ENCODE measurements at places on chromosomes 3 and 15. TPM values are rescaled to one million over a fixed set of nuclear protein-coding genes. Genes with fewer than 3 reads are reported as not detected.
A peak's percentile ranks its signal among the peaks of the same experiment; 100 is the strongest.

GRCh38 chr3:195114786-195115599 is 156.0 kb downstream of the XXYLT1 start:
- H3K27me3 ChIP-seq: no peaks in the 10 kb centered on the region
- H3K36me3 ChIP-seq: no peaks in the 10 kb centered on the region
- DNase-seq: no peak

DNA sequence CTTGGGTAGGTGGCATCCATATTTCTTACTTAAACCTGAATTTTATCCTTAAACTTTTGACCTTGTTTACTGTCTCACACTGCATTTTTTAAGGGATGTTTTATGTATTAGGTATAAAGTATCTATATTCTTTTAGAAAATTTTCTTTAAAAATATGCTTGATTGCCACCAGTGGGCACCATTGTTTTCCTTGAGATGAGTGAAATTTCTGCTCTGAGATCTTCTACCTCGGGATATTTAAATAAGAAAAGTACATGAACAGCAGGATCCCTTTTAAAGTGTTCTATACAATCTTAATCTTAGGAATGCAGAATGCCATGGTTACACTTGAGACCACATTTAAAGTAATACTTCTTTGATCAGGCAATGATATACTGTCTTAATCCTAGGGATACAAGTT is 108.7 kb downstream of the SLMAP start:
- peak overlapping the region; percentile 9 for H3K27ac ChIP-seq
- H3K4me3 ChIP-seq: no peak overlapping the region
- H3K27me3 ChIP-seq: no peaks in the 10 kb centered on the region
- DNase-seq: no peak

- peaks cover under 1% of the 10 kb centered on the region for H3K36me3 ChIP-seq
- peak overlapping the region; percentile 81 for H3K27ac ChIP-seq
- peak overlapping the region; percentile 88 for H3K4me3 ChIP-seq
- H3K4me1 ChIP-seq: peaks cover 15% of the 10 kb centered on the region
These were observed 664 bp downstream of the PPCDC start for GRCh38 chr15:75023872-75024636.

PLSCR2 gene
- total RNA-seq: not detected

- peaks cover 6% of the 10 kb centered on the region for H3K27me3 ChIP-seq
- no peaks in the 10 kb centered on the region for H3K36me3 ChIP-seq
- no peak overlapping the region for H3K27ac ChIP-seq
- no peak overlapping the region for H3K4me3 ChIP-seq
These were observed 46.3 kb downstream of the DGKG start for GRCh38 chr3:186315581-186316354.

DNA sequence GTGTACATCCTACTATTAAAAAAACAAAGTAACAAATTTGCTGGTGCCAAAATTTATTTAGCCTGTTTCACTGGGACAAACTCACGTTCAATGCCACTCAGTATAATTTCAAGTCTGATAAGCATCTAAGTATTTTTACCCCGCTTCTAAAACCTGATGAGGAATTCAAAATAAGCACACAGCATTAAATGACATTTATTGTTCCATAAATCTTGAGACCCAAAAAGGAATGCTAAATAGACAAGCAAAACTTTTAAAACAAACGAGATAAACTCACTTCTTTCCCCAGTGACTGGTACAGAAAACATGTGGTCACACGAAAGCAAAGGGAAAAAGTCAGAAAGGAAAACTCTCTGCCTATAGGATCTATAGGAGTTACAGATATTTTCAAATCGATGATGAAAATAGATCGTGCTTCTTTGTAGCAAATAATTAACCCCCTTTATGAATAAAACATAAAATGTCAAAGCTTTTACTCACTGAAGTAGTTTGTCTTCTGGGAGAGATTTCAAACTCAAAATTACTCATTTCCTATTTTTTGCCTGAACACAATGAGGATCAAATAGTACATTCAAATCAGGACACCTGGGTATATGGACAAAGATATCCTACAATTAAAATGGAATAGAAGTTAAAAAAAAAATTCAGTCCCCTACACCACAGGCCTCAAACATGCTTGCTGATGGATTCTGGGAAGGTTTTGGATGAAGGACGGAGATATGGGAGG is 51.7 kb downstream of the UBP1 start:
- peaks cover 48% of the 10 kb centered on the region for H3K36me3 ChIP-seq
- H3K4me1 ChIP-seq: peaks cover 24% of the 10 kb centered on the region
- H3K4me3 ChIP-seq: no peak overlapping the region
- no peaks in the 10 kb centered on the region for H3K27me3 ChIP-seq

VILL gene
- total RNA-seq: 2.3 TPM

SEMA6D gene
- 12.1 TPM for total RNA-seq

MYO5C gene
- 2.7 TPM for total RNA-seq

DNA sequence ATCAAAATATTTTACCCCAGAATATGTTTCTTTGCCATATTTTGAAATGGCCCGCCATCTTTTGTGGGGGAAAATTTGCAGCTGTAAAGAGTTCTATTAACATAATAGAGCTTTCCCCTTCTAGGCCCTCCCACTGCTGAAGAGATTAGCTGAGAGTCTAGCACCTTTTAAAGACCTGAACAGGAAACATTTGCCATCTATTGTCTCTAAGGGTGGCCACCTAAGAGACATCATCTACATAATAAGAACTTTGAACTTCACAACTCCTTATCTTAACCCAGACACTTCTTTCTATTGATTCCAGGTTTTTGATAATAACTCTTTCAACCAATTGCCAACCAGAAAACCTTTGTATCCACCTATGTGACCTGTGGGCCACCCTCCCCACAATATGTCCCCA is 54.7 kb upstream of the TRPM1 start:
- H3K4me3 ChIP-seq: no peak overlapping the region
- H3K27ac ChIP-seq: no peak overlapping the region
- H3K36me3 ChIP-seq: no peaks in the 10 kb centered on the region
- peaks cover 19% of the 10 kb centered on the region for H3K27me3 ChIP-seq

SYNPR gene
- not detected for total RNA-seq

GRCh38 chr3:138686771-138687221 is 78.2 kb downstream of the FAIM start:
- no peak for DNase-seq
- H3K4me1 ChIP-seq: peaks cover 17% of the 10 kb centered on the region
- H3K27me3 ChIP-seq: no peaks in the 10 kb centered on the region
- peak overlapping the region; percentile 90 for H3K27ac ChIP-seq
- peaks cover 5% of the 10 kb centered on the region for H3K36me3 ChIP-seq
- H3K4me3 ChIP-seq: no peak overlapping the region

GRCh38 chr3:195906865-195907683 is 1.3 kb downstream of the TNK2 start:
- no peaks in the 10 kb centered on the region for H3K27me3 ChIP-seq
- peak overlapping the region; percentile 35 for H3K4me3 ChIP-seq
- H3K27ac ChIP-seq: no peak overlapping the region
- no peaks in the 10 kb centered on the region for H3K36me3 ChIP-seq
- no peak for DNase-seq

- no peak overlapping the region for H3K27ac ChIP-seq
- no peaks in the 10 kb centered on the region for H3K4me1 ChIP-seq
- DNase-seq: no peak
- no peak overlapping the region for H3K4me3 ChIP-seq
These were observed 68.5 kb downstream of the KCNH8 start for GRCh38 chr3:19216669-19217337.

GRCh38 chr15:81789403-81789802 is 256.4 kb downstream of the MEX3B start:
- no peak overlapping the region for H3K4me3 ChIP-seq
- H3K27me3 ChIP-seq: peaks cover 12% of the 10 kb centered on the region
- H3K27ac ChIP-seq: no peak overlapping the region
- no peaks in the 10 kb centered on the region for H3K36me3 ChIP-seq

TIPARP gene
- 152 TPM for total RNA-seq

RARB gene
- 5.0 TPM for total RNA-seq

- no peak for DNase-seq
- H3K27me3 ChIP-seq: no peaks in the 10 kb centered on the region
- H3K4me1 ChIP-seq: peaks cover 68% of the 10 kb centered on the region
- no peak overlapping the region for H3K4me3 ChIP-seq
These were observed 4.6 kb upstream of the TM4SF1 start for GRCh38 chr3:149382101-149382467.

WNT7A gene
- total RNA-seq: not detected

DNAH12 gene
- 0.08 TPM for total RNA-seq

DNA sequence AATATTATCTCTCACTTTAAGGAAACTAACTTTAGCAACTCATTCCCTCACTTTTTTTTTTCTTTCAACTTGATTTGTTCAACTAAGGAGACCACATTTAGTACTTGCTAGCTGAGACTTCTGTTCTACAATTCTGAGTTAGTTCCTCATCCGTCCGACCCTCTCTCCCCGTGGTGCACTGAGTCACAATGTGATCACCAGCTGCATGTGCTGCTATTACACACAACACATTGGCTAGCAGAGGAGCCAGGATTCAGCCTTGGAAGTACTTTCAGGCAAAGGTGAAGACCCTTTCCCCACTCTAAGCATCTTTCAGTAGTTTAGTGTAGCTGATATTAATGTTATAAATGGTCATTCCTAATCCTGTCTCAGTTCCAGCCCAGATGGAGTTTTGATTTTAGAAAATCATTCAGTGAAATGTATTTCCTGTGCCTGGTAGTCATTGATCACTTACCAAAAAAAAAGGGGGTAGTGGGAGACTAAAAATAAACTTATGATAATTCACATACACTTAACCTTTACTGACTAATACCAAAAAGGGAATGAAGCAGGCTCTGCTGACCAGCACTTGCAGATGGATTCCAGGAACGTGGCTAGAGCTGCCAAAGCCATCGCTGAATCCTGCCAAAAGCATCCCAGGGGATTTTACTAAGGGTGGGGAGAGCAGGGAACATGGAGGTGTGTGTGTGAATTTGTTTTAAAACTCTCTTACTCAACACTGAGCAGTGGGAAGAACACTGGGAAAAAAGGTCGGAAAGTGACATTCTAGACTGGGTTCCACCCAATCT is 424.8 kb downstream of the LPP start:
- peak overlapping the region; percentile 90 for H3K27ac ChIP-seq
- H3K27me3 ChIP-seq: no peaks in the 10 kb centered on the region
- H3K36me3 ChIP-seq: peaks cover 8% of the 10 kb centered on the region

DNA sequence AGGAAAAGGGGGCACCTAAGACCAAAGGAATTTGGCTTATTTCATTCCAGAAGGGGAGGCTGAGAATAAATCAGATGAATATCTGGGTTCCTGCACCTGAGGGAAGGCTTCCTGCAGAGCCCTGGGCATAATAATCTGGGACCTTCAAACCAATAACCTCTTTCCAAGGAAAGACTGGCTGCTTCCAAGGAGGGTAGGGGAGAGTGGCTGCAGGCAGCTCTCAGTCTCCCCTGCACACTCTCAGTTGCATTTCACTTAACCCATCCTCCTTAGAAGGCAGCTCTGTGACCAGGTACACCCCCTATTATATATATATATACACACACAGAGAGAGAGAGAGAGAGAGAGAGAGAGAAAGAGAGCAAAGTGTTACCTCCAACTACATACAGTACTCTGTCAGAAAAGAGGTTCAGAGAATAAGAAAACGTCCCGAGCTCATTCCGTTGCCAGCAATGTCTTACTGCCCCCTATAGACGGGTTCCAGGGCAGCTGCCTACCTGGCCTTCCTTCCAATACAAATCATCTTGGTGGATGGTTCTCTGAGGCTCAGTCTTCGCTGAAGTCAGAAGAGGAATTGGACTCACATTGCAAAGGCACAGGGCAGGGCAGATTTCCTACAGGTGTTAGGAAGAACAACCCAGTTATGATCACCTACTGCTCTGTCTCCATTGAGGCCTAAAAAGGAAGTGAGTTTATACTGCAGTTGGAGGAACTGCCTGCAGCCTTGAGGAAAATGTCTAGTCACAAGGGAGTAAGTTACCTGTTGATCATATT is 26.1 kb downstream of the CAPN3 start:
- no peak for DNase-seq
- H3K4me1 ChIP-seq: peaks cover 12% of the 10 kb centered on the region
- H3K36me3 ChIP-seq: peaks cover 3% of the 10 kb centered on the region
- no peaks in the 10 kb centered on the region for H3K27me3 ChIP-seq
- no peak overlapping the region for H3K27ac ChIP-seq
- H3K4me3 ChIP-seq: no peak overlapping the region

GRCh38 chr3:12268049-12268735 is 20.7 kb upstream of the PPARG start:
- H3K27ac ChIP-seq: no peak overlapping the region
- peaks cover 43% of the 10 kb centered on the region for H3K27me3 ChIP-seq
- H3K4me1 ChIP-seq: no peaks in the 10 kb centered on the region
- no peaks in the 10 kb centered on the region for H3K36me3 ChIP-seq
- H3K4me3 ChIP-seq: no peak overlapping the region

- DNase-seq: no peak
- H3K27me3 ChIP-seq: no peaks in the 10 kb centered on the region
- H3K27ac ChIP-seq: no peak overlapping the region
- H3K4me3 ChIP-seq: no peak overlapping the region
- H3K36me3 ChIP-seq: peaks cover 5% of the 10 kb centered on the region
- peaks cover 5% of the 10 kb centered on the region for H3K4me1 ChIP-seq
These were observed 49.9 kb downstream of the CLEC3B start for GRCh38 chr3:45075821-45076625.

DNA sequence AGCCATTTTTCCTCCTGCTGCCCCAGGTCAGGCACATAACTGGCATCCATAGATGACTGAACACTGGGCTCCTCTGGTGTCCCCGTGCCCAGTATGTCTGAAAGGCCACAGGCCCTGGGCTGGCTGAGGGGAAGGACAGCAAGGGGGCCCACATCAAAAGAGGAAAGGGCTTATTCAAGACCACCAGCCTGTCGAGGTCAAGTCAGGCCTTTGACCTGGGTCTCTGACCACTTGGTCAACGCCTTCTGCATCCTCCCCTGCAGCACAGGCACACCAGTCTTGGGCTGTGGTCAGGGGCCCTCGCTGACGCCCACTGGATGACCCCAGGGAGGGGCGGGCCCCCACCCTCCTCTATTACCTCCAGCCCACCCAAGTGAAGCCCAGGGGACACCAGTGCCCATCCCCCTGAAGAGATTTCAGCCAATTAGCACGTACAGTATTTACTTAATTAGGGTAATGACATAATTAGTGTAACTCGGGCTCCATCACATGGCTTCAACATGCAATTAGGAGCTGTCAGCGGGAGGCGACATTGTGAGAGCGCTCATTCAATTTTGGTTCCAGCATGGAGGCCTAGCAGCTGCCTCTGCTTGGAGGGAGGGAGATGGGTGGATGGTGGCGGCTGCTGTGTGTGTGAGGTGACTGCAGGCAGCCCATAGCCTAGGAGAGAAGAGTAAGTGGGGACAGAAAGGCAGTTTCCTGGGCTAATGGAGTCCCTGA is 13.5 kb upstream of the DNAH1 start:
- no peak overlapping the region for H3K27ac ChIP-seq
- H3K36me3 ChIP-seq: no peaks in the 10 kb centered on the region
- no peaks in the 10 kb centered on the region for H3K27me3 ChIP-seq

DNA sequence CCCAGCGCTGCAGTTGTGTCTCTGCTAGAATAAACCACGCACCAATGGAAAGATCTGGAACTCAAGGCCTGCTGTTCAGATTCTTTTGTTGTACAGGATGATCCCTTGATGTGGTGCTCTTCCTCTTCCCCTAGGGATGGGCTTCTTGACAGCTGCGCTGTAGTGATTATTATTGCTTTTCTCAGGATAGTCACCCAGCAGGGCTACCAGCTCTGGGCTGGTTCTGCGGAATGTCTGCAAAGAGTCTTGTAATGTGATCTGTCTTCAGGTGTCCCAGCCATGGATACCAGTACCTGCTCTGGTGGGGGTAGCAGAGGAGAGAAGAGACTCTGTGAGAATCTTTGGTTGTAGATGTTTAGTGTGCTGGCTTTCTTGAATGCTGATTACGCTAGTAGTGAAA is 974.2 kb downstream of the NSUN3 start:
- H3K36me3 ChIP-seq: no peaks in the 10 kb centered on the region
- no peak overlapping the region for H3K27ac ChIP-seq
- peaks cover 2% of the 10 kb centered on the region for H3K27me3 ChIP-seq
- no peak for DNase-seq
- no peak overlapping the region for H3K4me3 ChIP-seq

RETNLB gene
- not detected for total RNA-seq

All from osteocyte (in vitro differentiated cells).